ENCODE measurements at places on chromosomes 13 and 19.
A peak's percentile ranks its signal among the peaks of the same experiment; 100 is the strongest.

GRCh38 chr19:13090511-13091231 lies 12.0 kb downstream of the LYL1 start:
- no peak for DNase-seq

GRCh38 chr19:5694167-5694955 lies 4.3 kb downstream of the RPL36 start:
- DNase-seq = no peak

GRCh38 chr19:10013834-10014618 lies 743 bp downstream of the RDH8 start:
- no peak for DNase-seq

- DNase-seq = no peak
Observed at GRCh38 chr13:45439781-45440462, 21.7 kb upstream of the SLC25A30 start.

GRCh38 chr19:19081642-19082151 lies 17.9 kb downstream of the SLC25A42 start:
- DNase-seq = no peak

GRCh38 chr19:2385053-2385721 lies 25.1 kb downstream of the TMPRSS9 start:
- DNase-seq = peak; percentile 48

DNA sequence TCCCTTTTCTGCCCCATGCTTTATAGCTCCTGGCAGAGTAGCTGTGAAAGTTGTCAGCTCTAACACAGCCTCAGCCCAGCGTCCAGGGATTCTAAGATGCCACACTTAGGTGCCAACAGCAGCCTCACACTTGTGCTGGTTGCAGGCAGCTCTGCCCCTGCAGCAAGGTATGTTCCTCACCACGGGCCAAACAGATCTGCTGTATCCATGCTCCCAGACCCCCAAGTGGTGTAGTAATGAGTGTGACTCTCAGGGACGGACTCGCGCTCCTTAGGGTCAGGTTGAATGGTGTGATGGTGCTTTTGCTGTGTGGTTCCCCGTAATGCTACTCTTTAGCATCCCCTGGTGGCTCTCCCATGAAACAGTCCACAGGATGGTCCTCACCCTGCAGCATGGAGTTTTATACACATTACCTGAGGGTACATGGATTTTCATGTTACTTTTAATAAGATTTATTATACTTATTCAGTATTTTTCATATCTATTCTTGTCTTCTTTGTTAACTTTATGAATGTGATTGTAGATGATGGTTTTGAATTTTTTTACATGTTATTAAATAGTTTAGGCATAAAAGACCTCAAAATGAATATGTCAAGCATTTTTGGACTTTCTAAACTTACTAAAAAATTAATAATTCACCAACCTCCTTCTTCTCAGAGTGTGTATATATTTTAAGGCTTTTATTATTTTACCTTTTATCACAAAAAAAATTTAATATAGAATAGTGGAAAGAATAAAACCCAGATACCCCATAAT lies 232.5 kb downstream of the SLC7A1 start:
- peak; percentile 65 for DNase-seq

DNA sequence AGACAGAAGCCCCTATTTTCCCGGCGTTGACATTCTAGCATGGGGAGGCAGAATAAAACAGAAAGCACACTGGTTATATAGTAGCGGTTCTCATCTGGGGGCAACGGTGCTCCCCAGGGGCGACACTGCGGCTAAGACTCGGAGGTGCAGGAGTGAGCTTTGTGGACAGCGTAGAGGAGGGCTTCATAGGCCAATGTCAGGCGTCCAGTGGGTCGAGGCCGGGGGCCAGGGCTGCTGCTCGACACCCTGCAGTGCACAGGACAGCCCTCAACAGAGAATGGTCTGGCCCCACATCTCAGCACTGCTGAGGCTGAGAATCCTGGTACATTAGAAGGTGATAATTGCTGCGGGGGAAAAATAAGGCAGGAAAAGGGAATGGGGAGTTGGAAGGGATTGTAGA lies 1.5 kb downstream of the ZNF628 start:
- DNase-seq = no peak

GRCh38 chr13:64525687-64526086 lies 2704.4 kb downstream of the PCDH9 start:
- no peak for DNase-seq

DNA sequence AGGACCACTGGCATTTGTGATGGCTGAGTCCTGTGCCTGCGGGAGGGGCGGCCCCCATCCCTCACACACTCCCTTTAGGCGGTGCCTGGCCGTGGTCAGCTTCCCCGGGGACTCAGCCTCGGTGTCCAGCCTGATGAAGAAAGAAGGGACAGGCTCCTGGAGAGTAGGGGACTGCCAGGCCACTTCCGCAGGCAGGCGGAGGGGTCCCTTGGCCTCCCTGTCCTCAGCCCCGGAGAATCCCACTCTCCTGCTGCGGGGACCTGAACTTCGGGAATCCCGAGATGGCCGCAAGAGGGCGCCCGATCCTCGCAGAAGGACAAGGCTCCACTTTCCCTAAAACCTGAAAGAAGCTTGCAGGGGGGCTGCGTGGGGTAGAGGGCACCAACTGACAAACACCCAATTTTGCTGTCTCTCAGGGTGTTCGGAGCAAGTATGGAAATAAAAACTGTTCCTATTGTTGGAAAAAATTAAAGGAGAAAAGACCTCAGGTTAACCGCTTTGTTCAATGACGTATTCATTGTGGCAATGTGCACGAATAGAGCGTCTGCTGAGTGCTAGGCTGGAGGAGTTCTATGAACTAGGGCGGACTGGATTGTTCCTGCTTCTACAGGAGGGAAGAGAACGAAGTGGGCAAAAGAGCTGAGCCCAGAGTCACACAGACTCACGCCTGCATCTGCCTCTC lies 297.3 kb downstream of the ZNF536 start:
- peak; percentile 81 for DNase-seq

GRCh38 chr13:87677496-87678371 lies 6.6 kb downstream of the SLITRK5 start:
- peak; percentile 31 for DNase-seq

GRCh38 chr19:16885166-16885565 lies 3.6 kb upstream of the F2RL3 start:
- no peak for DNase-seq

DNA sequence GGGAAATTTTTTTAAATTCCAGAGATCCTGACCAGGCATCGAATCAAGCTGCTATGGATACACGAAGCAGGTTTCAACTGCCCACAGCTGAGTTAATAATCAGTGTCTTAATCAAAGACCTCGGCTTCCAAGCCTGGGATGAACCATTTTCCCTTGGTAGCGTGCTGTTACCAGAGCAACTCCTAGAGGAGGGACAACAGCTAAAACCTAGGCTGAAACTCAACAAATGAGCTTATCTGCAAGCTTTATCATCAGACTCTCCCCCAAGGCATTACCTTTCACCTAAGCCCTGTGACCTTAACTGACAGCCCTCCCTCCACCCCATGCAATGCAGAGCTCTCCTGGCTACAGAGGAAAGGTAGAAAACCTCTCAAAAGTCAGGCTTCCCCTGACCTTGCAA lies 39.7 kb downstream of the RCBTB1 start:
- no peak for DNase-seq

DNA sequence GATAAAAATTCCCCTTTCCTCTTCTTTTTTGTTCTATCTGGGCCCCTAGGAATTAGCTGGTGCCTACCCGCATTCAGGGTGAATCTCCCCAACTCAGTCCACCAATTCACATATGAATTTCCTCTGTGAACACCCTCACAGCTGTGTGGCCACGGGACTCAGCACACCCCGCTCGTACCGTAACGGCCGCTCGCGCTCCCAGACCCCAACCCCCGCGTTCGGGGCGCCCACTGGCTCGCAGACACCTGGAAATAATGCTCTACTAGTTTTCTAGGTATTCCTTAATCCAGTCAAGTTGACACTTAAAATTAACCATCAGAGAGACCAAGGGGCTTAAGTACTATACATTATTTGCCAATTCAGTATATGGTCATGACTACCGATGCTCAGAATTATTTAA lies 1702.1 kb upstream of the PCDH20 start:
- no peak for DNase-seq

- no peak for DNase-seq
Observed at GRCh38 chr13:35526577-35526976, 50.1 kb upstream of the MAB21L1 start.

- peak; percentile 69 for DNase-seq
Observed at GRCh38 chr19:16571283-16571682, 932 bp downstream of the SLC35E1 start.

GRCh38 chr13:98467263-98467985 lies 109.5 kb downstream of the STK24 start:
- peak; percentile 41 for DNase-seq

- no peak for DNase-seq
Observed at GRCh38 chr13:46531953-46532352, 21.0 kb upstream of the LRCH1 start.

GRCh38 chr19:56601375-56601774 lies 6.3 kb downstream of the ZNF71 start:
- DNase-seq = no peak

DNA sequence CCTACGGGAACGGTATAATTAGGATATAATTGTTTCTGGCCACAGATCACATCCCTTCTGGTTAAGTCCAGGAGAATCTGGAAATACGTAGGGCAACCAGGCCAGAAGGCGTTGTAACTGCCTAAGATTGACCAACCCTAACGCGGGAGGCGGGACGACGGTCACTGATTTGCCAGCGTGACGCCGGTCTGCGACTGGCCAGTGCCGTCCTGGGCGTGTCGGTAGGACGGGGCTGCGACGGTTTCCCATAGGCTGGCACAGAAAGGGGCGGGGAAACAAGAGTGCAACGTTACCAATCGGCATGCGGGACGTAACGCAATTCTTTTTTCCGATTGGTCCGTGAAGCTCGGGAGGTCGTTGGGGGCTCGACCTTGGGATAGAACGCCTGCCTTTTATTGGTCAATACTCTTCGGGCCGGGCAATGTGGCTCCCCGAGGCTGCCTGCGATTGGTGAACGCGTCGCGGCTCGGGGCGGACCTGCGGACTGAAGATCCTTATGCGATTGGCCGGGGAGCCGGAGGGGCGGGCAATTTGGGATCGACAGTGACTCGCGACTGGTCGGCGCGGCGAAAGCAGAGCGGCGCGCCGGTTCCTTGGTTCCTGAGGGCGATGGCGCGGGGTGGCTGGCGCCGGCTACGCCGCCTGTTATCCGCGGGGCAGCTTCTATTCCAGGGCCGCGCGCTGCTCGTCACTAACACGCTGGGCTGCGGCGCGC lies at the start of gene MPV17L2:
MPV17L2 (plus strand) TSS at position 546 of the 715 bp plus-strand sequence; CDS start at position 610, 64 bp downstream.
- peak; percentile 100 for DNase-seq

DNA sequence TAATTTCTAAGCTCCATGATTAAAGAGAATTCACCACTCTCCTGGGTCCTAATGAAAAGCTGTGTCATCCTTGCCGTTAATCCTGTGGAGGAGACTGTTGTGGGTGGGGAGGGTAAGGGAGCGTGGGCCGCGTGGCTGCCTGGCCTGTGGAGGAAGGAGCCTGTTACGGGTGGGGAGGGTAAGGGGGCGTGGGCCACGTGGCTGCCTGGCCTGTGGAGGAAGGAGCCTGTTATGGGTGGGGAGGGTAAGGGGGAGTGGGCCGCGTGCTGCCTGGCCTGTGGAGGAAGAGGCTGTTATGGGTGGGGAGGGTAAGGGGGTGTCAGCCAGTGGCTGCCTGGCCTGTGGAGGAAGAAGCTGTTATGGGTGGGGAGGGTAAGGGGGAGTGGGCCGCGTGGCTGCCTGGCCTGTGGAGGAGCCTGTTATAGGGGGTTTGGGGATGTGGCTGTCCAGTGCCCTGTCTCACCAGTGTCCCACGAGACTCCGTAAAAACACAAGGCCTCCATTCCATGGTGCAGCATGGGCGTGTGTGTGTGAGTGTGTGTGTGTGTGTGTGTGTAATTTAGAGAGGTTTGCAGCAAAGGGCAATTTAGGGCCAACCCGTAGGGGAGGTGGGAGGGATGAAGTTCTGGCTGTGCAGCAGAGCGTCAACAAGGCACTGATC lies 15.6 kb upstream of the DCUN1D2 start:
- peak; percentile 39 for DNase-seq

- DNase-seq = no peak
Observed at GRCh38 chr13:98843482-98843877, 91.0 kb upstream of the SLC15A1 start.

DNA sequence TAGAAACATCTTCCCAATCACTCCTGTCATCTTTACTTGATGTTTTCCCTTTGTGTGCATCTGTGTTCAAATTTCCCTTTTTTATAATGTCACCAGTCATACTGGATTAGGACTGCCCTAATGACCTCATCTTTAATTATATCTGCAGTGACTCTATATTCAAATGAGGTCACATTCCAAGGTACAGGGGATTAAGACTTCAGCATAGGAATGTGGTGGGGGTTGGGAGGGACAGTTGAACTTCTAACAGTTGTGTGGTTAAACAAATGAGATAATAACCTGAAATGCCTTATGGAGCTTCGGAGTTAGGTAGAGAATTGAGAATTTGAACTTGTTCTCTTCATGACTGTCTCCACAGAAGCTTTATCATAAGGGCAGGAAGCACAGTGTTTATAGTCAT lies 23.0 kb downstream of the PAN3 start:
- no peak for DNase-seq

- no peak for DNase-seq
Observed at GRCh38 chr13:29861694-29862110, 11.3 kb upstream of the UBL3 start.

DNA sequence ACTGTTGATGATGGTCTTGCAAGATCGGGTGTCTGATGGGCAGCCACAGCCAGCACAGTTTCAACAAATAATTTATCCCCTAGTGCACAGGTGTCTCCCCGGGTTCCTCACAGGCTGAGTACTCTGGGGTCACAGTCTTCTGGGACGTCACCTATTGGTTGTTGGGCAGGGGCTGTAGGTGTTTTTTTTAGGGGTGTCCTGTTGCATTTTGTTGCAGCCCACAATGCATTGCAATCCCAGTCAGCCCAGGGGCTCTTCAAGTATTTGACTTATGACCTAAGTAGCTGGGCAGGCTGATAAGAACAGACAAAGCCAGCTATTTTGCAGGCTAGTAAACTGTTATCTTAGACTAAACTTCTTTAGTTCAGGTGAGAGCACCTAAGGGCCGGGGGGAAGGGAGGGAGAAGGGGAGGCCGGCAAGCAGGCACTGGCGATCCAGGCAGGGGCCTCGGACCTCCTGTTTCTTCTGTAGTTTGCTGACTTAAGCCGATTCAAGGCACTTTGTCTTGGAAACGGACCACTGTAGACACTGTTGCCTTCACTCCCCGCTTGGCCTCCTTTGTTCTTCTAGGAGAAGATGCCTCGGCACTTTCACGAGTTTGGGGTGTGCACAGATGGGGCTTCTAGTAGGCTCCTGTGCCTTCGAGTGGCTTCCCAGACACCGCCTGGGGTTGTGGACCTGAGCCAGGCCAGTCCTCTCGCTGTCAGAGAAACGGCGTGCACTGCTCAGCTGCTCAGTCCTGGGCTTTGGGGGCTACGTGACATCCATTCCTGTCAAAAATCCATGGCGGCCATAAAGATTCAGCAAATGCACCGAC lies 33.9 kb upstream of the GRTP1 start:
- no peak for DNase-seq

GRCh38 chr13:71118779-71119364 lies 748.1 kb downstream of the DACH1 start:
- DNase-seq = no peak

DNA sequence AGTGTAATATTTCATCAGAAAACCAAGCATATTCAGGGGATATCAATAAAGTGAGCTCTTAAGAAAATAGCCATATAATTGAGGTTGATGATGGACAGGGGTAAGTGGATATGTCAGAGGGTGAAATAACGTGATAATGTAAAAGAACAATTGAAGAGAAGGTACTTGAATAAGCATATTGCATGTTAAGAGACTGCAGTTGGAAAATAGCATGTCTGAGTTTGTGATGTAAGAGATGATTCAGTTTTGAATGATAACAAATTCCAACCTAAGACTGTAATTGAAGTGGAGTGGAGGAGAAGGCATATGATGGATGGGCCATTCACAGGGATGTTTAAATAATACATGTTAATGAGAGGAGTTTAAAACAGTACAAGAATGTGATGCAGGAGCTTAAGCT lies 1633.5 kb downstream of the SLITRK1 start:
- DNase-seq = no peak

GRCh38 chr13:40566811-40567210 lies 99.6 kb downstream of the FOXO1 start:
- DNase-seq = no peak
